ENCODE measurements at places on chromosomes 1 and 21.

DNA sequence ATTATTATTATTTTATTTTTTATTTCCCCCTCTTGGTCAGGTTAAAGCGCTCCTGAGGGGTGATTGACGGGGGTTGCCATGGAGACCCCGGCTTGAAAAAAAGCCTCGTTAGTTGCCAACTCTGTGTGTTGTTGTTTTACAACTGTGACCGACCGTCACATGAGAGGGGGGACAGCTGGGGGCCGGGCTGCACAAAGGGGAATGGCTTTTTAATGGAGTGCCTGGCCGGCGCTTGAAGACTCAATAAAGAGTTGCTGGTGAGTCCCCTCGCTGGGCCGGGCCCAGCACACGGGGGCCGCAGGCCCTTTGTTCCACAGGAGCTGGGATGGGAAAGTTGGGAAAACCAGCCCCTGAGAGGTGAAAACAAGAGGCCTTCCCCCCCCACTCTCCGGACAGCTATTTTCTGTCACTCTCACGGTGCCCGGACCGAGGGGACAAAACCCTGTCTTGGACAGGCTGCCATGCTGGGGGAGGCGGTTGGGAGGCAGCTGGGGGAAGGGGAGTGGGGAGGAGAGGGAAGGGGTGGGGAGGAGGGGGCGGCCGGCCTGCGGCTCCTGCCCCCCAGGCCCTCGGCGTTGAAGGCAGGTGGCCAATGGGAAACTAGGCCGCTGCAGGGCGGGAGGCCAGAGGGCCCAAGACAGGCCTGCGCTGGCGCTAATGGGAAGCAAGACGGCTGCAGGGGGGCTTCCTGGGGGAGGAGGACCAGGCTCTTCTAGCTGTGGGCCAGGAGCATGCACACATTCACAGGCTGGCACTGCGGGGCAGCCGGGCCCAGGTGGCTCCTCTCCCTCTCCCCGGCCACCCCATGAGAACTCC lies 67.6 kb downstream of the CASZ1 start:
- no peak for DNase-seq

DNA sequence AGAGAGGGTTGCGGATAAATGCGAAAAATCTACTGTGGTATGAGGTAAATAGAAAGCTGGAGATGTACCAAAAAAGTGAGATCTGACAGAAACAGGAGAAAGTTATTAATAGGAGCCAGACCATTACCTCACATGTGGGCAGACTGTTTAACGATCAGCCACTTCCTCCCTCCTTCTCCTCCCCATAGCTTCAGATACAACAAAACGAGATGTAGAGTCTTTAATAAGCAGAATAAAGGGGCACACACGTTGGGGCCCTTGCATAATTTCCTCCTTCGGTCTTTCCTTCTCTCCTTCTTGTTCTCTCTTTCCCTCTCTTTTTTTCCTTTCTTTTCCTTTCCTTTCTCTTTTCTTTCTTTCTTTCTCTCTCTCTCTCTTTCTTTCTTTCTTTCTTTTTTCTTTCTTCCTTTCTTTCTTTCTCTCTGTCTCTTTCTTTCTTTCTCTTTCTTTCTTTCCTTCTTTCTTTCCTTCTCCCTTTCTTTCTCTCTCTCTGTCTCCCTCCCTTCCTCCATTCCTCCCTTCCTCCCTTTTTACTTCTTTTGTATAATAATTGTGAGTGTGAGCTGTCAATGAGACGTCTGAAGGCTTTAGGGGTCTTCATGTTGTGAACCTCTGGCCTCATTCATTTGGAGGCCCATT lies 242.1 kb downstream of the GRIK1 start:
- peak; percentile 81 for DNase-seq

- peak; percentile 76 for DNase-seq
These were observed at the start of gene COL24A1 for GRCh38 chr1:86156566-86157455. TSS of gene COL24A1 (minus strand) at chr1:86156772. CDS start at chr1:86156396, 376 bp downstream.

DNA sequence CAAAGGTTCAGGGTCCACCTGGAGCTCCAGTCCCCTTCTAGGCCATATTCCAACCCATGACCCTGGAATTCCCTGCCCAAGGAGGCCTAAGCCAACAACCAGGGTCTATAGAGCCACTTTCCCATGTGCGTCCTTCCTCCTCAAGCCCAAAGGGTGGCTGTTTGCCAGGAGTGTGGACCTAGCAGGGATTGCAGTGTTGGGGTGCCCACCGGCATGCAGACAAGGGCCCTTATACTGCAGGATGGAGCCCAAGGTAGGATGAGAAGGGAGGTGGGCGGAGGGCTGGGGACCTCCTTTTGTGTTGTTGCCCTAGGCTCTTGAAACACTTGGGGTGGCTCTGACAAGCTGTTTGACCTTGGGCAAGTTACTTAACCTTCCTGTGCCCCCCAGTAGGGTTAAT lies 19.7 kb upstream of the ADGRB2 start:
- no peak for DNase-seq

- no peak for DNase-seq
These were observed 5.3 kb upstream of the CCDC27 start for GRCh38 chr1:3746830-3747521.

DNA sequence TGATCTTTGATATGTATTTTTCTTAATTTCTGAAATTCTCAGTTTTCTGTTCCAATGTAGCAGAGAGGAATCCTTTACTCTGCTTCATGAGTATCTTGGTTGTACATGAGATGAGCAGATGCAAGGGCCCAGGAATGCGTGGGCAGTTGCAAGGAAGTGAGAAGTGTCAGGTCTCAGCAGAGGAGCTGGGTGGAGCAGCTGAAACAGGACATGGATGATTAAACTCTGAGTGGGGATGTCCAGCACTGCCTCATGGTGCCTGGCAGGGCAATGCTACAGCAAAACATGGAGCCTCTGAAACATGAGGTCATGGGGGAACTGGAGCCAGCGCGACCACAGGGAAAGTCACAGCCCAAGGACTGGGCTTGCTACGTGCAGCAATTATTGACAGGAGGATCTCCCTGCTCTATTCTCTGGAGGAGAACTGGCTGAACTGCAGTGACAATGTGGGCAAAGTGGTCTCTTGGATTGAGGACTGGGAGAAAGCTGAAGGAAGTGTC lies 48.4 kb downstream of the COLGALT2 start:
- DNase-seq = peak; percentile 15

- DNase-seq = no peak
These were observed 129.7 kb downstream of the ATP1B1 start for GRCh38 chr1:169236143-169236542.

GRCh38 chr1:111214884-111215283 lies 12.6 kb upstream of the CHI3L2 start:
- no peak for DNase-seq

- DNase-seq = no peak
These were observed 70.3 kb downstream of the GALNT2 start for GRCh38 chr1:230137337-230137815.

- peak; percentile 92 for DNase-seq
These were observed 308.5 kb upstream of the ADAMTS5 start for GRCh38 chr21:27275294-27275927.

DNA sequence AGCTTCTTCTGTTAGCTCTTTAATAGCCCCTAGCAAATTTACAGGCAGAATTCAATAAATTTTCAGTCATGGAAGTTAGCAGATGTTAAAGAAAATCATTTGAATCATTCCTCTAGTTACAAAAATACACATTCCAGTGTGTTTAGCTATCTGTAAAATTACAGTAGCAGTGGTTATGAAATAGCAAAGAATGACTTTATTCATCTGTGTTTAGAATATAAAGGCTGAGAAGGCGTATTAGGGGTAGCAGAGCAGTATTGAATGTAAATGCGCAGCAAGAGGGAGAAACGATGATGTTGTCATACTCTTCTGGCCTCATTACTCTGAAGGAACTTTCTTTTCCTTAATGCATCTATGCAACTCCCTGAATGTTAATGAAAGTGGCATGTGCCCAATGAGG lies 106.2 kb upstream of the CYYR1 start:
- DNase-seq = no peak

DNA sequence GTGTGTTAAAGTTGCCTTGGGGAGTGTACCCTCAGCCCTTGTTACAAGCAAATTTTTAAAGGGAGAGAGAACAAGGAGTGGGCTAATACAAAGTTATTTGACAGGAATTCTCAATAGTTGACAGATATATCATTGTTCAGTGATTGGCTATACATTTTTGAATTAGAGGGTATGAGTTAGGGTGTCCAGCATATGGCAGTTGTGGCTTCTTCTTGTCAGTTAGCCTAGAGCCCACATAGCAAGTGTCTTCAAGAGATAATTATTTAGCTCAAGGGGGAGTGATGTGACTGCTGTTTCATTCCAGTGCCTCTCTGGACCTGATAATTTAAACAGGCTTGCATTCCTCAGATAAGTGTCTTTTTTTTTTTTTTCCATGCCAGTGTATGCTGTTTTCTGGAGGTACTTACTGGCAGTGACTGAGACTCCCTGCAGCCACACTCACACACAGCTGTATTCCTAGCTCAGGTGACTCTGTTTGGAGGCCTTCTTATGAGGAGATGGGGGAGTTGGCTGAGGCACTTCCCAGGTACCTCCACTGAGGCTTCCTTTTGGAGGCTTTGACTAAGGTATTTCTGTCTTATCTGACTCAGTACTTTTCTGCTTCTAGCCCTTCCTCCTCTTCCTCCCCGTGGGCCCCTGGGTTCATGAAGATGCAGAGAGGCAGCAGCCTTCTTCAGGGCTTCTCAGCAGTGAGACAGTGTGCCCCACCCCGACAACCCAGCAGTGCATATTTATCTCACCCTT lies 32.3 kb downstream of the IVNS1ABP start:
- DNase-seq = no peak

DNA sequence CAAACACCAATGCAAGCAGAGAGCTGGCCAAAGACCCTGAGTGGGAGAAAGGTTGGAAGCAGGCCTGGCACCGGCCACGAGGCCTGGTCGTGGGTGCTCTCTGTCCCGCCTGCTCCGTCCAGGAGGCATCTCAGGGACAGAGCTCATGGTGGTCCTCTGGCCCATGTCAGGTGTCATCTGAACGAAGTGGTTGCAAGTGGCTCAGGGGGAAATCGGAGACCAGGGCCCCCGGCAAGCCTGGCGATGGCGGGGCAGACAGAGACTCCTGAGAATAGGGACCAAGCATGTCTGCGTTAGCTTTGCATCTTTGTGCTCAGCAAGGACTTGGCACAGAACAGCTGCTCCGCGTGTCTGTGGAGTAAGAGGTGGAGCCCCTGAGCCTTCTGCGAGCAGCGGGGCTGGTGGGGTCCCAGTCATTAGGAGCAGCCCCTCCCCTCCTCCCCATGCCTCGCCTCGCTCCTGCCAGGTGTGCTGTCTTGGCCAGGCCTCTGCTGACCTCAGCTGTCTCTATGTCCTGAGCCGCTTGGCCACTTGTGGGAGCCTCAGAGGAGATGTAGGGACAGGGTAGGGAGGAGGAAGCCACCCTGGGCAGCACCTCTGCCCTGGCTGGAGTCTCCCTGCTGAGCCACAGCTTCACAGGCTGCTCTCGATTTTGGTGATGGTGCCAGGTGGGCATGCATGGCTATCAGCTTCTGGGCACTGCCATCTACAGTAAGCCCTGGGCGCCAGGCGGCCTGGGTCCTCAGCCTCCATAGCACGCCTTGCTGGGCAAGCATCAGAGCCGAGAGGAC lies 362.9 kb upstream of the VAMP3 start:
- DNase-seq = no peak

GRCh38 chr1:41591891-41592290 lies 107.4 kb upstream of the EDN2 start:
- no peak for DNase-seq

DNA sequence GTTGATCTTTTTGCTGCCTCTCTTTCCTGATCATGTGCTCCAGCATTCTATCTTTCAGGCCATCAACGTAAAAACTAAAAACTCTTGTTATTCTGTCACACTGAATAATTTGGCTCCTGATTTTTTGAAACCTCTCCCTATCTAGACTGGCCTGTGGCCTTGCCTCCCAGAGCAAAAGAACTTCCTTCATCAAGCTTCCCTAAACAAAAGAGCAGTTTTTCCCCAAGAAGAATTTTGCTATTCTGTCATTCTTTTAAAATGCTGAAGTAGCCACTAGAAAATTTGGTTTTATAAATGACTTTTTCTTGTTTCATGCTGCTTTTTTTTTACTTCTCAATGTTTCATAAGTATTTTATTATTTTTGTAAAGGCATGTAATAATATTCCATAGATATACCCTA lies 37.1 kb upstream of the CR2 start:
- DNase-seq = no peak

- DNase-seq = no peak
These were observed 127.0 kb downstream of the CCDC185 start for GRCh38 chr1:223520200-223520599.

GRCh38 chr21:45630876-45631275 lies 12.6 kb upstream of the PCBP3 start:
- DNase-seq = no peak

DNA sequence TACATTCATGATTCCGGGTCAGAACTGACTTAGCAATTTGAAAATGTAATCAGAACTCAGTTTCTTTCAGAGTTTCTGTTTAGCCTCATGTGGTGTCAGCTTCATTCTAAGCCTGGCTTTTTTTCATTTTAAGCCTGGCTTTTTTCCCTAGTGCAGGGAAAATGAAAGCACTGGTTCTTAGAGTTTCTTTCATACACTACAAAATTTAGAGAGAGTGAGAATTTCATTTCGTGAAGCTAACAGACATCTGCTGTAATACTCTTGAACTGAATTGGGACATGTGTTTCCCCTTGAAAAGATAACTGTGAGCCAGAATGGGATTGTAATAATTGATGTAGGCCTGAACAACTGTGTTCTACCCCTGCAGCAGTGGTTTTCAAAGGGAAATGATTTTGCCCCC lies 95.3 kb upstream of the KIAA0040 start:
- no peak for DNase-seq

GRCh38 chr1:176949033-176949662 lies 215.4 kb downstream of the ASTN1 start:
- DNase-seq = no peak

- peak; percentile 31 for DNase-seq
These were observed 18.5 kb downstream of the TP53BP2 start for GRCh38 chr1:223827193-223827663.

DNA sequence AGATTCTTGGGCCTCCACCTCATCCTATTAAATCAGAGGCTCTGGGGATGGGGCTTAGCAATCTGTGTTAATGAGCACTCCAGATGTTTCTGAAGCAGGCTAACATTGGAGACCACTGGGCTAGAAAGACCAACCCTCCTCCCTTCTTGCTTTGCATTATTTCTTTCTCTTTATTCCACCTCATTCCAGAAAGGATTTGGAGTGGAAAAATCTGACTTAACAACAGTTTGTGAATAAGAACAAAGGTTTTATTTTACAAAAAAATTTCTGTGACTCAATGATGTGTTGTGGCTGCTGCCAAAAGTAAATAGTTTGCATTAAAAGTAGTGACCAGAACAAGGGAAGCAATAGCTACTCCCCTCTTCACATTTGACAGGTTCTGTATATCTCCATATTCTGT lies 79.4 kb downstream of the TGFB2 start:
- DNase-seq = no peak
